ENCODE measurements at places on chromosomes 1 and 21.

DNA sequence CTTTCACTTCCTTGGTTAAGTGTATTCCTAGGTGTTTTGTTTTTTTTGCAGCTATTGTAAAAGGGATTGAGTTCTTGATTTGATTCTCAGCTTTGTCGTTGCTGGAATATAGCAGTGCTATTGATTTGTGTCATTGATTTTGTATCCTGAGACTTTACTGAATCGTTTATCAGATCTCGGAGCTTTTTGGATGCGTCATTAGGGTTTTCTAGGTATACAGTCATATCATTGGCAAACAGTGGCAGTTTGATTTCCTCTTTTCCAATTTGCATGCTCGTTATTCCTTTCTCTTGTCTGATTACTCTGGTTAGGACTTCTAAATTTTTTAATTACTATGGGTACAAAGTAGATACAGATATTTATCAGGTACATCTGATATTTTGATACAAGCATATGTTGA is 75.4 kb downstream of the SLC35A3 start:
- DNase-seq = no peak

DNA sequence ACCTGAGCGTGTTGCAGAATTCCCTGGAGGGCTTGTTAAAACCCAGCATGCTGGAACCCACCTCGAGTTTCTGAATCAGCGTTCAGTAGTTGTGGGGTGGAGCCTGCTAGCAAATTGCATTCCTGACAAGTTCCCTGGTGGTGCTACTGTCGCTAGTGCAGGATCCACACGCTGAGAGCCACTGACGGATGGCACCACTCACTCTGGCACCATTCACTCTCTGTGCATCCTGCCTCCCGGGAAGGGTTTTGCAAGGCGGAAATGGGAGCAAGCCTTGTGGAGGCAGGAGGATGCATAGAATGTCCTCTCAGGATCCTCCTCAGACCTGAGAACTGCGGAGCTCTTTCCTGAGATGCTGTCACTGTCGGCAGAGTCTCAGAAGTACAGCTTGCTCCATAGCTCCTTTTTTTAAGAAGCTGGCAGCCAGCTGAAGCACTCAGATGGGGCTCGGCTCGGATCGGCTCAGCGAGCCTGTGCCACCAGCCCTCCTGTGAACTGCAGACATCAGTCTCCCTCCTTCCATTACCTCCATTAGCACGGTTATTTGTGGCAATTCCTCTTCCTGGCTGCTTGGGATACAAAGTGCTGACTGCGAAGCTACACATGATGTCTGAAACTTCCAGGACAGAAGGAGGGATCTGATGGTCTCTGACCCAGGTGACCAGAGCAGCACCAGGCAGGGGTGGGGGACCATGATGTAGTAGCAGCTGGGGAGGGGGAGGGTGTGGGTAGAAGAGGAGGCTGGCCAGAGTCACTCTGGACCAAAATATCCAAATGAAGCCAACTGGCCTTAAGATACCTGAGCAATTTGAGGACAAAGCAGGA is 89.6 kb downstream of the C1orf94 start:
- no peak for DNase-seq

- DNase-seq = no peak
Measured at GRCh38 chr1:199774433-199775089, 252.9 kb upstream of the NR5A2 start.

DNA sequence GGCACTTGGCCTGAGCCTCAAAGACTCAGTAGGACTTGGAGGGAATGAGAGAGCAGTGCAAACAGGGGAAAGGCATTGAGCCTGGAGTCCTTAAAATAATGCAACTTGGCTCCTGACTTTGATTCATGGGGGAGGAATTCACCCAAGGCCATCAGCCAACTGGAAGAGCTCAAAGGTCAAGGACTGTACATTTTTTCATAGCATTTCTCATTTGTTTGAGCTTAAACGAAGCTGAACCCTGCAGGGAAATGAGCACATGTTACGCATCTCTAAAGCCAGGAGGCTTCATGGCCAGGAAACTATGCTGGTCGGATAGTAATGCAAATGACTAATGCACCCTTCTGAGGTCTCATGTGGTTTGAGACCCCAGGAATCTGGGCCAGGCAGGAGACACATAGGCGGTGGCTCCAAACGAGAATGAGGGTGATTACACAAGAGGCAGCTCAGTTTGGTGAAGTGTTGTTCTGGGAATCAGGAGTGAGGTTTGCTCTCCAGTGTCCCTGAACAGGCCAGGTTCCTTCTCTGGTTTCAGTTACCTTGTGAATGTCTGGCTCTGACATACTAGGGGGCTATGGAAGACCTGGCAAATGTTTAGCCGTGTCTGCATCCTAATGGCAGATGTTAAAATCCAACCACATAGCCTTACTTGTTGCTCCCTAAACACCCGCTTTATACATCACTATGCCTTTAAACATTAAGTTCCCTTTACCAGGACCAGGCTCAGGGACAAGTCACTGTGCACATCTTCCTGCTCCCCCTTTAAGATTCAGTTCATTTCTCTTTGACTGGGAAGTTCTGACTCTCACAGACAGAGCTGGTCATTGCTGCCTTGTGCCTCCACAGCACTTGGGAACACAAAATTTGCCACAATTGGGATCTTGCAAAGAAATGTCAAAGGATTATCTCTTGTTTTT is 503.9 kb upstream of the USP24 start:
- no peak for DNase-seq

GRCh38 chr1:41653574-41653973 is 169.1 kb upstream of the EDN2 start:
- no peak for DNase-seq

- no peak for DNase-seq
Measured at GRCh38 chr1:210232511-210233215, at the start of gene SERTAD4. Gene SERTAD4, plus strand, starts transcription at chr1:210232796. Its CDS starts 5,165 bp downstream, at chr1:210237961.
